Activated T-helper 17 cell treated with anti-CD3 and anti-CD28 coated beads, Interleukin-2, amount 50 U/mL, for 72 hours (primary cell): ENCODE measurements at places on chromosomes 7 and 10. TPM values are rescaled to one million over a fixed set of nuclear protein-coding genes. Genes with fewer than 3 reads are reported as not detected.

TAC1 gene
- not detected for total RNA-seq

GRCh38 chr7:44798649-44799305 lies 2.3 kb downstream of the PPIA start:
- H3K4me1 ChIP-seq: peaks cover 24% of the 10 kb centered on the region
- ATAC-seq: no peak
- H3K36me3 ChIP-seq: peaks cover 75% of the 10 kb centered on the region
- no peaks in the 10 kb centered on the region for H3K27me3 ChIP-seq

IFIT5 gene
- total RNA-seq: 7.1 TPM

DNA sequence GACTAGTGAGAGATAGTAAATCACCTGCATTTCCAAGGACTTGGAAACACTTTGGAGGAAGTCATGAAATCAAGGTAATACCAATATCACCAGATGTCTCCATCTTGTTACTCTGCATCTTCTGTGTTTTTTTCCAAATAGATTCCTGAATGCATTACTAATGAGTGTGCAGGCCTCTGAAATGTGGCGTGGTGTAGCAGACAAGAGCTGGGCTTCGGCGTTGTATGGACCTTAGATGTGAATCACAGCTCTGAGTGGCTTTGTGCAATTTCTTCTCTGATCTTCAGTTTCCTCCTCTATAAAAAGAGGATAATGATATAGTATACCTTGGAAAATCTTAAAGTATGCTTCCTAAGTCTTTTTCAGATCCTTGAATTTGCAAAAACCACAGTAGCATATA lies 9.6 kb upstream of the MYPN start:
- ATAC-seq: no peak
- H3K27me3 ChIP-seq: no peaks in the 10 kb centered on the region
- H3K4me3 ChIP-seq: no peak overlapping the region
- H3K27ac ChIP-seq: no peak overlapping the region

DNA sequence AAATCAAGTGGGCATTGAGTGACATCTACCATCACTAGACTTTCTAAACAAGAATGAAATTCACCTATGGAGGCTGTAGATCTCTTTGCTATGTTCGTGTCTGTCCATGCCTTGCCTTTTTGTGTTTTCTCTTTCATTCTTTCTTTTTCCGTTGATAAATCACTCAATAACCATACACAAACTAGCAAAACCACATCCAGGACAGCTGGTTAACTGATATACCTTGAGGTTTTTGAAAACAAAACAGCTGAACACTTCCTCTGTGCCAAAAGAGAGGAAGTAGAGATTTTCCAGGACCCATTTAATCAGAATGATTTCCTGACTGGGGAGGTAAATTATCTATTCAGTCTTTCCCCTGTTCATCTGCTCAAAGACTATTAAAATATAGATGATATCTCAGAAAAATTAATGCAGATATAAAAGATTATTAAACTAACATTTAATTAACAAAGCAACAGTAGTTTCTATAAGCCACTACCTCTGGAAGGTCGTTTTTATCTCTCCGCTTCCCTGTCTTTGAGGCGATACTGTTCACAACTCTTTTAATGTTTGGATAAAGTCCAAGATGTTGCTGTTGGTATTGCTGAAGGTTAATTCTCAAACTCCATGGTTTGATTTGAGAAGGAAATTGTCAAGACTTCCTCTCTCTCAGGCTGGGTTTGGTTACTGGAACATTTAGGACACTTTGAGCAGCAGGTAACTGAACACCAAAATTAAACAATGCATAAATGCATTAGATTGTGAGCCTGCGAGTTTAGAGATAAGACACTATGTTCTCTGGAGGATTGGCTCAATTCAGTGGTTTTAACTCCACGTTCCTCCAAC lies 24.4 kb upstream of the C10orf67 start:
- H3K27ac ChIP-seq: peak overlapping the region; percentile 65
- ATAC-seq: peak; percentile 38
- H3K27me3 ChIP-seq: no peaks in the 10 kb centered on the region
- H3K4me1 ChIP-seq: peaks cover 36% of the 10 kb centered on the region
- peak overlapping the region; percentile 62 for H3K4me3 ChIP-seq
- H3K36me3 ChIP-seq: no peaks in the 10 kb centered on the region

GRCh38 chr7:95435422-95435780 lies 573 bp upstream of the PON2 start:
- H3K4me3 ChIP-seq: peak overlapping the region; percentile 86
- ATAC-seq: no peak
- H3K4me1 ChIP-seq: no peaks in the 10 kb centered on the region

DNA sequence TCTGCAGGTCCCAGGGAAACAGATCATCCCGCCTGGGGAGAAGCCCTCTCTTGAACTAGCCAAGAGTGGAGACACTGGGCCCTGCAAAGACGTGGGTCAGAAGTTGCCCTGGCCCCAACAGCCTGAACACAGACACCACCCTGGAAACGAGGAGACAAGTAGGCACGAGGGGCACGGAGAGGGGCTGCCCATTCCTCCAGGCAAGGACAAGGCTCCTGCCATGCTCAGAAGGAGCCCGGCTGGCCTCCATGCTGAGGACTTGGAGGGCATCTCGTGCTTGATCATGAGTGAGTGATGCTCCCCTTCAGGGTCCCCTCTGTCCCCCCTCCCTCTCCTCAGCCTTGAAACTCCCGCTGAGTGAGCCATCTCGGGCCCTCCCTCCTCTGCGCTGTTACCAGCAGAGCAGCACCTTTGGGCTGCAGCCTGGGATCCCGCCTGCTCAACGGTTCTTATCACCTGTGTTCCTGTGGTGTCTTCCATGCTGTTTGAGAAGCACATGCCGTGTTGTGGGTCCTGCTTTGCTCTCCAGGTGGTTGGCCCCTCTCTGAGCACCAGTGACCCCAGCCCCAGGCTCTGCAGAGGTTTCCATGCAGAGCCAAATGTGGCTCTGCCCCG lies 544.3 kb downstream of the TCERG1L start:
- no peak overlapping the region for H3K4me3 ChIP-seq
- H3K36me3 ChIP-seq: no peaks in the 10 kb centered on the region
- ATAC-seq: no peak
- peaks cover 5% of the 10 kb centered on the region for H3K27me3 ChIP-seq
- H3K27ac ChIP-seq: no peak overlapping the region

PAX2 gene
- total RNA-seq: 0.16 TPM

DDC gene
- total RNA-seq: not detected

LRRC4 gene
- total RNA-seq: 0.13 TPM

WNT2 gene
- not detected for total RNA-seq

- H3K4me3 ChIP-seq: no peak overlapping the region
- no peak for ATAC-seq
- H3K36me3 ChIP-seq: no peaks in the 10 kb centered on the region
- no peaks in the 10 kb centered on the region for H3K4me1 ChIP-seq
- H3K27ac ChIP-seq: no peak overlapping the region
Observed at GRCh38 chr7:47326808-47327207, 255.1 kb downstream of the TNS3 start.

GRCh38 chr10:62614389-62615157 lies 189.9 kb upstream of the ADO start:
- no peaks in the 10 kb centered on the region for H3K36me3 ChIP-seq
- ATAC-seq: peak; percentile 87
- H3K27me3 ChIP-seq: peaks cover 4% of the 10 kb centered on the region
- peak overlapping the region; percentile 39 for H3K4me3 ChIP-seq

GRCh38 chr10:104540181-104540580 lies 100.9 kb upstream of the SORCS3 start:
- no peak overlapping the region for H3K4me3 ChIP-seq
- no peak overlapping the region for H3K27ac ChIP-seq
- ATAC-seq: no peak
- H3K27me3 ChIP-seq: peaks cover 32% of the 10 kb centered on the region
- H3K4me1 ChIP-seq: no peaks in the 10 kb centered on the region

PODXL gene
- total RNA-seq: 0.40 TPM

DNA sequence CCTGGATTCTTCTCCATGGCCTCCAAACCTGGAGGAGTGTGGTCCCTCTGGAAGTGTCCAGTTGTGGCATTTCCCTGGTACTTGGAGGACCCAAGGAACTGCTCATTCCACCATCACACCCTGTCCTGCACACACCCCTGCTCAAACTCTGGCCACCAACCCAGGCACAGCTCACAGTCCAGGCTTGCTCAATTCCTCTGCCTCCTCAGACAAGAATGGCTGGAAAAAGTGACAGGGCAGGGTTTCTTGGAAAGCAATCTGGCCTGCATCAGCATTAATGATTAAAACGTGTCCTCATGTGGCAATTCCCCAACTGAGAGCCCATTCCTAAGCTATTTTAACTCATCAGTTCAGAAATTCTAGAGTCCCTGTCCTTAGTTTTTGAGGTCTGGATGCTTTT lies 17.2 kb upstream of the TPST1 start:
- H3K4me1 ChIP-seq: no peaks in the 10 kb centered on the region
- ATAC-seq: no peak
- H3K27me3 ChIP-seq: peaks cover 4% of the 10 kb centered on the region
- H3K4me3 ChIP-seq: no peak overlapping the region
- no peak overlapping the region for H3K27ac ChIP-seq

DNA sequence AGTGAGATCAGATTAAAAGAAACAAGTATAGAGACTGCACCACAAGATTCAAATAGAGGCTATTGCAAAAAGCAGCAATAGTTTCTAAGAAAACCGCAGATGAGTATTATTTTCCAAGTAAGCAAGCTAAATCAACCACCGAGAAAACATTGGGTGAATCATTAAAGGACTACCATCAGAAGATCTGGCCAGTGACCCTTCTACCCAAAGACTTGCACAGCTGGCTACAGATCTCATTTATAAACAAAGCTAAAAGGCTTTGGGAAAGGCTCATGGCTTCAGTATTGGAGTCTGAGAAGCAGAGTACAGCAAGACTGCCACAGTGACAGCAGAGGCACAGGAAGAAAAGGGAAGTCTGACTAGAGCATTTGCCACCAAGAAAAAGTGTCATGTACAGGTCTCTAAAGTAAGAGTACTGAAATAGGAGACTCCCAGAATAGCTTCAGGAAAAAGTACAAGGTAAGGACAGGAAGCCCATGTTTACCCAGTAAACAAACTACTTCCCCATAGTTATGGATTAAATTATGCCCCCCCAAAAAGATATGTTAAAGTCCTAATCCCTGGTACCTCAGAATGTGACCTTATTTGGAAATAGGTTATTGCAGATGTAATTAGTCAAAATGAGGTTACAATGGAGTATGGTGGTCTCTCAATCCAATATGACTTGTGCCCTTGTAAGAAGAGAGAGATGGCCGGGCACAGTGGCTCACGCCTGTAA lies 19.0 kb downstream of the STEAP1 start:
- H3K27ac ChIP-seq: peak overlapping the region; percentile 29
- H3K36me3 ChIP-seq: no peaks in the 10 kb centered on the region
- H3K4me3 ChIP-seq: peak overlapping the region; percentile 11
- peak; percentile 73 for ATAC-seq

DNA sequence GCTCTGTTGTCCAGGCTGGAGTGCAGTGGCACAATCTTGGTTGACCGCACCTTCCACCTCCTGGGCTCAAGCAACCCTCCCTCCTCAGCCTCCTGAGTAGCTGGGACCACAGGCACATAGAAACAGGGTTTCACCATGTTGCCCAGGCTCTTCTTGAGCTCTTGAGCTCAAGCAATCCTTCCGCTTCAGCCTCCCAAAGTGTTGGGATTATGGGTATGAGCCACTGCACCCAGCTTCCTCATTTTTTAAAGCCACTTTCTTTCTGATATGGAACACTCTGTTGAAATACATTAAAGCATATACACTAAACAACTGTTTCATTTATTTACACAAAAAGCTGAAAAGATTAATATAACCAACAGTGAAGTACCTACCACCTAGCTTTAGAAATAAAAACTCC lies 117.2 kb downstream of the CLEC2L start:
- H3K36me3 ChIP-seq: peaks cover 25% of the 10 kb centered on the region
- peaks cover 24% of the 10 kb centered on the region for H3K4me1 ChIP-seq
- no peak overlapping the region for H3K27ac ChIP-seq
- H3K27me3 ChIP-seq: no peaks in the 10 kb centered on the region
- no peak for ATAC-seq
- no peak overlapping the region for H3K4me3 ChIP-seq

JCAD gene
- total RNA-seq: not detected

HTR7 gene
- total RNA-seq: 0.16 TPM

- no peaks in the 10 kb centered on the region for H3K36me3 ChIP-seq
- H3K27me3 ChIP-seq: no peaks in the 10 kb centered on the region
- no peak for ATAC-seq
- H3K4me1 ChIP-seq: no peaks in the 10 kb centered on the region
Observed at GRCh38 chr10:115710136-115710535, 562.9 kb downstream of the GFRA1 start.

GRCh38 chr7:128404886-128405470 lies 4.8 kb downstream of the IMPDH1 start:
- peaks cover 23% of the 10 kb centered on the region for H3K4me1 ChIP-seq
- H3K36me3 ChIP-seq: peaks cover 45% of the 10 kb centered on the region
- ATAC-seq: no peak
- peak overlapping the region; percentile 77 for H3K27ac ChIP-seq

DNA sequence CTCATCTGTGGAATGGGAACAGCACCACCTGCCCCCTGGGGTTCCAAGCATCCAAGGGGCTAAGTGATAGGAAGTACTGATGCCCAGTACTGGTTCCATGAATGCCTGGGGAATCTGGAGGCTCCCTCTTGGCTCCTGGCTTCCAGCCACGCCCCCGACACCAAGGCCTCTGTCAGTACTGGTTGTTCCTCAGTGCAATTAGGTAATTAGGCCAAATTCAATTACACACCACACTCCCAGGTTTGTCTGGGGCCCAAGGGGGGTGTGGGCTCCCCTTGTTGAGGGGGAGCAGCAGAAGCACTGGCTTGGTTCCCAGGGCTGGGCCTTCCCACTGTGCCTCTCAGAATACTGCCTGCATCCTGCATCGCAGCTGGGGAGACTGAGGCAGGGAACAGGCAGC lies 114.4 kb upstream of the PPIF start:
- no peaks in the 10 kb centered on the region for H3K36me3 ChIP-seq
- H3K27me3 ChIP-seq: no peaks in the 10 kb centered on the region
- H3K27ac ChIP-seq: no peak overlapping the region
- no peak overlapping the region for H3K4me3 ChIP-seq

GRCh38 chr10:77702166-77702565 lies 64.6 kb upstream of the KCNMA1 start:
- H3K27me3 ChIP-seq: peaks cover 9% of the 10 kb centered on the region
- H3K27ac ChIP-seq: no peak overlapping the region
- no peak overlapping the region for H3K4me3 ChIP-seq
- H3K4me1 ChIP-seq: no peaks in the 10 kb centered on the region
- H3K36me3 ChIP-seq: no peaks in the 10 kb centered on the region

ZNF37A gene
- total RNA-seq: 27.8 TPM

KIF11 gene
- total RNA-seq: 54.2 TPM

DNA sequence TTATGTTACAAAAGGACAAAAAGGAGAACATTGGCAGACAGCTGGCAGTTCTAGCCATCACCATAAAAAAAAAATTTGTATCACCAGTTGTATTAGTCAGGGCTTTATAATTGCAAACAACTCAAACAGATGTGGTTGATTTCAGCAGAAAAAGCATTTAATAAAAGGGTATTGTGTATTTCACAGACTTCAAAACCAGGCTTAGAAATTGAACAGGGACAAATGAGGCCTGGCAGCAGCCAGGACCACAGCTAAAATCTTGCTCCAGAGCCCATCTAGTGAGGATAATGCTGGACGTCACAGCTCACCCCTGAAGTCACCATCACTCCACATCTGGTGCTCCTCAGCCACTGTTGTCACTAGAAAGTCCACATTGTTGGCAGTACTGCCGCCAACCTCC lies 52.9 kb upstream of the CALD1 start:
- ATAC-seq: no peak
- H3K4me1 ChIP-seq: peaks cover 9% of the 10 kb centered on the region
- no peaks in the 10 kb centered on the region for H3K27me3 ChIP-seq
- H3K4me3 ChIP-seq: no peak overlapping the region
- no peak overlapping the region for H3K27ac ChIP-seq

RBM20 gene
- 0.16 TPM for total RNA-seq

PPIF gene
- 73.7 TPM for total RNA-seq
